ENCODE measurements at places on chromosomes 1 and 21.

DNA sequence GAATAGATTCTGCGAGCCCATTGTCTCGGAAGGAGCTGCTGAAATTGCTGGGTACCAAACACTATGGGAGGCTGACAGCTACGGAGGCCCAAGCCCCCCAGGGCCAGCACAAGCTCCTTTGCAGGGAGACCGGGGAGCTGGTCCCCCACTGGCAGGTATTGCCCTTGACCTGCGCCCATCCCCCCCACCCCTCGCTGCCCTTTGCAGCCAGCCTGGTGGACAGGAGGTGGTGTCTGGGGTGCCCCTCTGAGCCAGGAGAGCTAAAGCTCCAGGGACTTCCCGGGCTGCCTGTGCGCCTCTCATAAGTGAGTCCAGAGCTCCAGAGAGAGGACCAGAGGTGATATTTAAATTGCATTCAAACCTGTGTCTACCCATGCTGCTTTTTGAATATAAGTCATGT, 5.4 kb downstream of the SERTAD4 start:
- no peak for DNase-seq

DNA sequence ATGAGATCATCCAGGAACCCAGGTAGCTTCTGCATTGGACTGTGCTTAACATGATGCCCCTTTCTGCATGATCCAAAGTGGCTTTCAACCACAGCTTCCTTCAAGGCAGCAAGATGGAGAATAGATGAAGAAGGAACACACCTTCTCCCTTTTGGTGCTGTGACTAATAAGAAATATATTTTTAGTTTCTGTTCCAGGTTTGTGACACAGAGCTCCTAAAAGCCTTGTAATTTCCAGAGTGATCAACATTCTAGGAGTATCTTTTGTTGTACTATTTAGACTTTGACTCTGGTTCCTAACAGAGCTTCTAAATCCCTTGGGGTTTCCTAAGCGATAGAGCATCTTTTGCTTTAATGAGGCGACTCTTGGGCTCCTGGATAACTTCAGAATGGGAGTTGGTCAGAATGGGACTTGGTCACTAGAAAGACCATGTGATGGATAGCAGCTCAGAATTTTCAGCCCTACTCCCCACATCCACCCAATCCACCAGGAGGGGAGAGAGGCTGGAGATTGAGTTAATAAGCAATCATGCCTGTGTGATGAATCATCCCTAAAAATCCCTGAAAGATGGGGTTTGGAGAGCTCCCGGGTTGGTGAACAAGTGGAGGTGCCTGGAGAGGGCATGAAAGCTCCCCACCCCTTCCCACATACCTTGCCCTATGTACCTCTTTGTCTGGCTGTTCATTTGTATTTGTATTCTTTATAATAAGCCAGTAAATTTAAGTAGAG, 134.8 kb downstream of the FGGY start:
- no peak for DNase-seq

- DNase-seq: no peak
Observed at GRCh38 chr1:38848071-38848470, 11.5 kb downstream of the RRAGC start.

- DNase-seq: no peak
Observed at GRCh38 chr1:169326956-169327268, 40.7 kb downstream of the NME7 start.

GRCh38 chr1:53183095-53183990, 13.3 kb upstream of the CPT2 start:
- DNase-seq: no peak

GRCh38 chr1:234912548-234913277, 215.9 kb downstream of the TOMM20 start:
- DNase-seq: no peak

- DNase-seq: no peak
Observed at GRCh38 chr1:78373676-78374075, 117.1 kb upstream of the PTGFR start.

DNA sequence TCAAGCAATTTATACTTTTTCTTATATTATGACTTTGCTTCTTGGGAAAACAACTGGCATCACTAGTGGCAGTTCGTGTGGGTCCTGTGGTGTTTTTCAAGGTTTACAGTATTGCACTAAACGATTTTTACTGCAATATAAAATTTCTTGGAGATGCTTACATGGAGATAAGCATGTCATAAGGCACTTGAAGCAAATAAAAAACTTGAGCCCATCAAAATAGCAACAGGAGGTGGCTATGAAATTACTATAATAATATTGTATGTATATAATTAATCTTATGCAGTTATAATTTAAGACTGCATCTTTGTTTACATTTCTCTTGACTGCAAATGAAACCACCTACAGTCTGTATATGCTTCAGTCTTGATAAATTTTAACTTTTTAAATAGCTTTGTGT, 29.3 kb upstream of the CHAF1B start:
- no peak for DNase-seq
